ENCODE measurements at places on chromosomes 4 and X.

DNA sequence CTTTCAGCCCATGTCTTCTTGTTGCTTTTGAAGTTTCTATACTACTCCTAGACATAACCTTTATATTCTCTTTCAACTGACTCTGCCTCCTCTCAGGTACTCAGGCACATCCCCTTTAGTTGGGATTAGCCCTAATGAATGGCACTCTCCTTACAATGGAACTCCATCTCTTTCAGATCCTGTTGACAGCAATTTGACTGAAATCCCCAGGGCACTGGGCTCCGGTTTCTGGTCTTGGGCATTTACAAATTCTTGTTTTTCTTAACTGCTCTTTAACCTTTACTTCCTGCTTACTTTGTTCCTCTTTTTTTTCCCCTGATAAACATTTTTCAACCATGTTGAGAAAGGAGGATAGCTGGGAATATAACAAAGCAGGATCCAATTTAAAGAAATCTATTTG is 68.9 kb downstream of the ENOX2 start:
- DNase-seq, result no peak

- no peak for DNase-seq
These were observed 314.1 kb downstream of the STK32B start for GRCh38 chr4:5365071-5366008.

GRCh38 chr4:110122201-110122600 is 76.2 kb downstream of the ELOVL6 start:
- no peak for DNase-seq

- no peak for DNase-seq
These were observed 148.3 kb upstream of the TLL1 start for GRCh38 chr4:165724786-165725185.

- no peak for DNase-seq
These were observed 222.0 kb upstream of the STK26 start for GRCh38 chrX:131801066-131801465.

DNA sequence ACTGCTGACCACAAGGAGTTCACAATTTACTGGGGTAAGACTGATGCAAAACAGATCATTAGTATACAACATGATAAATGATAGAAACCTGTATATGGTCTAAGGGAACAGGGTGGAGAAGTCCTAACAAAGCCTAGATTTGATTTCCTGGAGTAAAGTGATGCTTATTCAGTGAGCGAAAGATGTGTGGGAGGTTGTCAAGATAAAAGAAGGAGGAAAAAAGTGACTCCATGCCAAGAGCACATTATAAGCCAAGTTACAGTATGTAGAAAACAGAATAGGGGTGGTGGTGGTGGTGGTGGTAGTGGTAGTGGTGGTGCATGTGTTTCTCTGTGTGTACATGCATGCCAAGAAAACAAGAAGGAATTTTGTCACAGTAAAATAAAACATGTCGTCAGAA is 325.2 kb downstream of the MAPK10 start:
- no peak for DNase-seq

DNA sequence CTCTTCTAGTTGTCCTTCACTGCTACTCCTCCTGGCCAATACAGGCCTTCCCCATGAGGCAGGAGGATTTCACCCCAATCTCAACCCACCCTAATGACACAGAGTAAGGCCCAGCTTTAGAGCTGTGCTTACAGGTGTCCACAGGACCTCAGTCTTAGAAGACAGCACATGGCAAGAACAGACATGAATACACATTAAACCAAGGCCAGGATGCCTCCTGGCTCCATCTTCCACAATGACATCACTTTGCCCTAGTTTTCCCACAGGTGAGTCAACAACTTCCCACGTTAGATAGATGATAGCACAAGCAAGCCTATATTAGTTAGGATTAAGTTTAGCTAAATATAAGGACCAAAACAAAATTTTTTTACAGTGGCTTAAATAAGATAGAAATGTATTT is 63.8 kb upstream of the NOCT start:
- no peak for DNase-seq

DNA sequence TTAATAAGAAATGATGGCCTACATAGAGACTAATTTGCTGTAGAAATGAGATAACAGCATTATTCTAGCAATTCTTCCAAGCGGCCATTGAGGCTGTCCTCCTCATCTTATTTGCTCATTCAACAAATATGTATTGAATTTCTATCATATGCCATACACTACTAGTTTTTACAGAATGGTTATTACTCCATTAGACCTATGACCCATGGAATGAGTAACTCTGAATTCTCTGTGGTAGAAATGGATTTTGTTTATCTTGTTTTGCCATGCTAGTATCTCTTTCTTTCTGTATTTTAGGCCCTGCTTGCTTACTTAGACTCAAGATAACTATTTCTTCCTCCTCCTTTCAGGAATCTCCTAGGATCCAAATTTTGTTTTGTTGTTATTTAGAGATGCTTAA is 103.5 kb downstream of the RPA4 start:
- no peak for DNase-seq

DNA sequence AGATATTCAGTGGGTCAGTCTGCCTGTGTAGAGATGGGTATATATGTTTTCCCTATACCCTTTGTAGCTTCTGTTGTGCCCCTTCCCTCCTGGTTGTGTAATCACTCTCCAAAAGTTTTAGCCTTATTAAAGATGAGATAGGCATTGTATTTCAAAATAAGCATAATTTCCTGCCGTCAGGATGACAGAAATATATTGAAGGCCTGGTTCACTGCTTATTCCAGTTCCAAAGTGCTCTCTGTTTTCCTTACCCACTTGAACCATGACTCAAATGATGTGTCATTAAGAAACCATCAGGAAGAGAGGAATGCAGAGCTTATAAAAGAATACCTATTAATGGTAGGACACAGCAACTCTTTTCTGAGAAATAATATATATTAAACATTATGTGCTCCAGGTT is 178.5 kb downstream of the GABRB1 start:
- DNase-seq, result no peak

DNA sequence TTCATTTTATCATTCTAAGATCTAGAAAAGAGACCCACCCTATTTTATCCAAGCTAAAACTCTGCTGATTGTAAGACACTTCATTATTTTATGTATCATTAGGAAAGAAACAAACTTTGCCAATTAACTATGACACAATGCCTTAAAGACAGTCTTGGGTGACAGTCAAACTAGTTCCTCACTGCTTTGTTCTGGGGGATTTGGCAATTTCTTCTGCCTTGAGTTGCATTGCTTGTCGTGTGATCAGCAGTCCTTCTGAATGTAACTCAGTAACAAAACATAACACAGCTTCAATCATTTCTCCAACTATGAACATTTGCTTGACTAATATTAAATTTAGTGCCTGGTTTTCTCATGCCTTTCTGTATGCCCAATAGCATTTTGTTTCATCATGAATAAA is 577.9 kb upstream of the DIPK2B start:
- DNase-seq, result no peak

DNA sequence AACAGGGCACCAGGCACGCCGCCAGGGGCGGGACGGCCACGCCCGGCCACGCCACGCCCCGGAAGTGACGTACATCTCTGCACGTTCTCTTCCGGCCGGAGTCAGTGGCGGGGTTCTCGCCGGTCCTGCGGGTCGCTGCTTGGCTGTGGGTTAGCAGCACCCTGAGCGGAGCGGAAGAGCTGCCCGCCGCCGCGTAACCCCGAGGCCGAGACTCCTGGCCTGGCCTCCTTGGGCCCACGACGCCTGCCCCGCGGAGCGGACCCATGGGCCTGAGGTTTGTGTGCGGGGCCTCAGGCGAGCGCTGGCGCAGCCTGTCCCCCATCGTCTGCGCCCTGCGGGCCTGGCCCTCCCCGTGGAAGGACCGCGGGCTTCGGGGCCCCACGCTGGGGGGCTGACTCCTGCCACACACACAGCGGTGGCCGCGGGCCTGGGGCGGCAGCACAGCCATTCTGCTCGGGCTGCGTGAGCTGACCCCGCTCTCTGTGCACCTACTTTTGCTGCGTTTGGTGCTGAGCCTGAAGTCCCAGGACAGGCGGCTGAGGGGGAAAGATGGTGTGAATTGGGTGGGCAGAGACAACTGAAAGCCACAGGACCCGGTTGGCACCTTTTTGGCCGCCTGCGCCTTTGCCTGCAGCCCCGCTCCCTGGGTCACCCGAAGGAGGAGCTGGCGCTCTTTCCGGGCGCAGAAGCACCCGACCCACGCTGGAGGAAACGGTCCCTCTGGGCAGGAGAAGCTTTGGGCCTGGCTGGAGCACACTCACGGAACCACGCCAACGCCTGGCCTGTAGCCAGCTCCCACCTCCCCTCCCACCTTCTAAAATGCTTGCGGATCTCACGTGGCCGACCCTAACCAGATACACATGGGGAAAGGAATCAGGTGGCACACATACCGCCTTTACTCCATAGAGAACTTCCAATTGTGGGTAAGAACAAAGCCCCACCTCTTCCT is 28.1 kb downstream of the NOP14 start:
- DNase-seq, result peak; percentile 95

DNA sequence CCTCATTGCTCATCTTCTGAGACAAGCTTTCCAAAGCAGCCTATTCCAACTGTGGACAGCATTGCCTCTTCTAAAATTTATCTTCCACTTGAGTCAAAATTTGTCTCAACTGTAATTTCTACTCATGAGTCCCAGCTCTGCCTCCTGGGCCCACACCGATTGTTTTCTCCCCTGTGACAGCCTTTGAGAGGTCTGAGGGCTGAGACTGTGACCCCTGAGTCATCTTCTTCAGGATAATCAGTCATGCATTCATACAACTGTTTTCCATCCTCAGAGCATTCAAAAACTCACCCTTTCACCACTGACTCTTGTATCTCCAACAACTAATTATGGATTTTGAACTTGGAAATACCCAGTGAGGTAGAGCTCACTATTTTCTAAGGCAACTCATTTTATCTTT is 228.1 kb downstream of the EDA2R start:
- DNase-seq, result no peak

DNA sequence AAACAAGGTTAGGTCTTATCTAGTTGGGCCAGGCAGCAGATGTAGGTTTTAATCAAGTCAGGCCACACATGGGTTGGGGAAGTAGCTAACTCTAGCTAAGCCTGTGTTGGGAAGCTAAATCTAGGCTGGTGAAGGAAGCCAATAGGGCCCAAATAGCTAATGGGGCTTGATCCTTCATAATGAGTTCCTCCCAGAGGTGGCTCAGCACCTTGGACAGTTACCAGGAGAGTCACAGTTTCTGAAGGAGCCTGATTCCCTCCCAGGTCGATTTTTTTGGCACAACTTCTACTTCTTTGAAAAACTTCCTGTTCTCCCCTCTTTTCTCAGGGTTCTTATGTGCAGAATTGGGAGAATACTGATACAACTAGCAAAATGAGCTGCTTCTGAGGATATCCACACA is 242.5 kb upstream of the PRPS2 start:
- no peak for DNase-seq

DNA sequence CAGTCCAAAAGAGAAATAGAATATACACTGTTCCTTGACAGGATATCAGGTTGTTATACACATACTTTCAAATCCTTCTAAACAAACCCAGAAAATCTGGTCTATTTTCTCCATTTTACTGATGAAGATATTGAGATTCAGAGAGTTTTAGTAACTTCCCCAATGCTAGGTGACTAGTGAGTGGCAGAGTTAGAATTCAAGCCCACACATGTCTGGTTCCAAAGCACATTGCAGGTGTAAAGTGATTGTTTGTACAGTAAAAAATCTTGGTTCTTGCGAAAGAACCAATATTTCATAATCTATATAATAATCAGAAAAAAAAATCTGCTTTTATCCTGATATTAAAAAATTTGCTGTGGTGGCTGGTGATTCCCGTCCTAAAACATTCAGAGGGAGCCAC is 39.5 kb upstream of the EMCN start:
- DNase-seq, result no peak

DNA sequence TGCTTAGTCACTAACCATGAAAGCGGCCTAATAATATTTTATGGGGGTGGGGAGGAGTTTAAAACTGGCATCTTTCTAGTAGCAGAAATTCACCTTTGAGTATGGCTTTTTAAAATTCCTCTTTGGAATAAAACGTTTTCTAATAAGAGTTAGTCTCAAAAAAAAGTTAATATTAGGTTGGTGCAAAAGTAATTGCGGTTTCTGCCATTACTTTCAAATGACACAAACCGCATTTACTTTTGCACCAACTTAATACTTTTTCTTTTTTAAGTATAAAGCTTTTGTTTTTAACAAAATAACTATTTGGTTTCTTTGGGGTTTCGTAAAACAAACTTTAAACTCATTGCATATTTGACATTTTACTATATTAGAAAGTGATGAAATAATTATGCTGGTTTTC is 68.4 kb downstream of the FBXO8 start:
- no peak for DNase-seq

GRCh38 chr4:87081826-87082225 is 138.6 kb downstream of the KLHL8 start:
- DNase-seq, result no peak

GRCh38 chr4:75371915-75372314 is 142.3 kb downstream of the RCHY1 start:
- DNase-seq, result no peak

GRCh38 chr4:12319765-12320164 is 891.1 kb upstream of the HS3ST1 start:
- DNase-seq, result no peak

- DNase-seq, result no peak
These were observed 1411.1 kb upstream of the TENM3 start for GRCh38 chr4:180832073-180832472.

DNA sequence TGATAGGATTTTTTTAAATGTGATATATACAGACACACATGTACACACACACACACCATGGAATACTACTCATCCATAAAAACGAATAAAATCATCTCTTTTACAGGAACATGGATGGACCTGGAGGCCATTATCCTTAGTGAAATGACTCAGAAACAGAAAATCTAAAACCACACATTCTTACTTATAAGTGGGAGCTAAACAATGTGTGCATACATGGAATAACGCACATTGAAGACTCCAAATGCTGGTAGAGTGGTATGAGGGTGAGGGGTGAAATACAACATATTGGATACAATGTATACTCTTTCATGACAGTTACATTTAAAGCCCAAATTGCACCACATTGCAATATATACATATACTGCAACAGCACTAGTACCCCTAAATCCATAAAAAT is 120.2 kb upstream of the ADGRL3 start:
- no peak for DNase-seq

DNA sequence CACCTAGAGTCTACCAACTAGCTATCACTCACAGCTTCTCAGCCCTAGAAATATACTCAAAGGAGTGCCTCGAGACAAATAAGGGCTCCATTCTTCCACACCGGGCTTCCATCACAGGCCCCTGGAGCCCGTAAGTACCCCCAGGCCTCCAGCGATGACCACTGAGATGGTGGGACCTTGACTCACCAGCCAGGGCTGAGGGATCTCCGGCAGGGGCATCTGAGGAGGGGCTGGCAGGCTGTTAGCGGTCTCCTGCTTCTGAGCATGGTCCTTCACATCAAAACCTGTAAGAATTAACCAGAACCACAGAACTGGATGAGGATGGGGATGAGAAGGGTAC is 71.3 kb downstream of the AFAP1 start:
- DNase-seq, result no peak

All from CD4-positive, alpha-beta T cell treated with Interleukin-21 for 1 hour (primary cell).